ENCODE measurements at places on chromosomes 7 and 10.

DNA sequence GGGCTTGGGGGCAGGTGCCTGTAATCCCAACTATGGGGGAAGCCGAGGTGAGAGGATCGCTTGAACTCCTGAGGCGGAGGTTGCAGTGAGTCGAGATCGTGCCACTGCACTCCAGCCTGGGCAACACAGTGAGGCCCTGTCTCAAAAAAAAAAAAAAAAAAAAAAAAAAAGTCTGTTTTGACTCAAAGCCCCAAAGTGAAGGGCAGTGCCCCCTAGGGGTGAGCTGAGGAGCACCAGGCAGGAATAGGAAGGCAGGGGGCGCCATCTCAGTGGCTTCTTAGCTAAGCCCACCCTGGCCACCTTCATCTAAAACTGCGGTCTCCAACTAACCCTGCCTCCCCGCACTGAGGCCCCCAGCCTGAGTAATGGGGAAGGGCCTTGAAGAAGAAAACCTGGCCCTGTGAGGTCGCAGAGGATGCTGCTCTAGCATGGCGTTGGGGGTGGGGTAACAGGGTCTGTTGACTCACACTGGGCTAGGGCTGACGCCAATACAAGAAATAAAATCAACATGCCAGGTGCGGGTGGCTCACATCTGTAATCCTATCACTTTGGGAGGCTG, 9.8 kb downstream of the PODXL start:
- DNase-seq, result peak; percentile 4

- DNase-seq, result no peak
Observed at GRCh38 chr10:100895346-100895745, 17.4 kb upstream of the SLF2 start.

- DNase-seq, result no peak
Observed at GRCh38 chr10:127458016-127458810, 90.9 kb upstream of the NPS start.

DNA sequence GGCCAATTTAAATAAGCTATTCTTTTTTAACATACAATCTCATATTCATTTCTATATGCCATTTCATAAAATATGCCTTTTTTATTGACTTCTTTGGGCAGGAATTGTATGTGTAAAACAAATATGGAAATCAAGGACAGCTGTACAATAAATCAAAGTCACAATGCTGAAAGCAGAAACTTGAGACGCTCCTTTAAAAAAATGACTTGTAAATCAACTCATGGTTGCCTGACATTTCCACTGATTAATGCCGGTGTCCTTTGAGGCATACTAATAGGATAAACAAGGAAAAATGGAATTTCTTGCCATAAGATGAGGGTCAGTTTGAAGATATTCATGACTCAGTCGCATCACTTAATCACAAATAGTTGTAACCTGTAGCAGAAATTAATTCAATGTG, 247.4 kb upstream of the TEX47 start:
- no peak for DNase-seq

Measured in Kasumi-1 (cell line).